ENCODE measurements at places on chromosomes 13 and 19.

DNA sequence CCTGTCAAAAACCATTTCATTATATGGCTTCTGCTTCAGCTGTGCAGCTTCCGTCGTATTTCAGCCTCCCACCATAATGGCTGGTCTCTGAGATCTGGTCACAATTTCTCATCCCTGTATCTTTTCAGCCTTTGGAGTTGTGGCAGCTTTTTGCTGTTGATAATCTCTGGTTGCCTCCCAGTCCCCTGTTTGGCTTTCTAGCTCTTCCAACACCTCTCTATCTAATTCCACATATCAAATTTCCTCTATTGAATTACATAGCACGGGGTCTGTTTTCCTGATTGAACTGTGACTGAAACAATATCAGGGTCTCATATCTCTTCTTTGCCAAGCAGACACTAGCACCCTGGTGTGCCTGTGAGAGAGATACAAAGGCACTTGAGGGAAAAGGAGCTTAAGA is 222.1 kb upstream of the OBI1 start:
- DNase-seq: no peak

GRCh38 chr13:34322014-34322742 is 504.2 kb downstream of the RFC3 start:
- no peak for DNase-seq

GRCh38 chr19:48501494-48502349 is 9.9 kb downstream of the LMTK3 start:
- DNase-seq: peak; percentile 98

GRCh38 chr13:101618440-101619187 is 166.1 kb downstream of the ITGBL1 start:
- no peak for DNase-seq

GRCh38 chr19:51031880-51032225 is 2.9 kb downstream of the KLK12 start:
- no peak for DNase-seq

DNA sequence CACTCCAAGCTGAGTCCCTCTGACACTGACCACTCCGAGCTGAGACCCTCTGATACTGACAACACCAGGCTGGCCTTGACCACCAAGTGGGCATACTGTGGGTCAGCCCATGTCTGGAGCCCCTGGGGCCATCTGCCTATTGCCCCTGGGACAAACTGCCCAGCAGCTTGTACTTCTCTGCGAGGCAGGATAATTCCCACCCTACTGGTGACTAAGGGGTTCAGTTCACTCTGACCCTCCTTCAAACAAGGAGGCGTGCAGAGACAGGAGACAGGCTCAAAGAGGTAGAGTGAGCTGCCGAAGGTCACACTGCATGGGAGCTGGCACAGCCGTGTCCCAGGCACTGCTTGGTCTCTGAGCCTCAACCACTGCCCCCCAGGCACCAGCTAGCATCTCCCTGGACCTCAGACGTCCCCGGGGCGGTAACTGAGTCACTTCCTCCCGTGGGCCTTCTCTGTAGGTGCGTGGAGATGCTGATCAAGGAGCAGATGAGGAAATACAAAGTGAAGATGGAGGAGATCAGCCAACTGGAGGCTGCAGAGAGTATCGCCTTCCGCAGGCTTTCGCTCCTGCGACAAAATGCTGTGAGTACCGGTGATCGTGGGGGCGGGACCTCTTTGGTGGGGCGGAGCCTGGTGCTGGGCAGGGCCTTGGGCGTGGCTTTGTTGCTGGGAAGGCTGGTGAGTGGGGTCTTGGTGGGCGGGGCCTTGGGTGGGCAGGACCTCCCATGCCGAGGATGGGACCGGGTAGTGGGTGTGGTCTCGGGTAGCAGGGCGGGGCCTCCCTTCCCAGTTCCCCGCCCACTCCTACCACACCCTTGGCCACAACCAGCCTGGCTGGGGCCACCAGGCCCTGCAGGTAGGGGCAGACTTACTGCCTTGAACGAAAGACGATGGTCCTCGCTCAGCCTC is 5.8 kb upstream of the USE1 start:
- DNase-seq: peak; percentile 99

DNA sequence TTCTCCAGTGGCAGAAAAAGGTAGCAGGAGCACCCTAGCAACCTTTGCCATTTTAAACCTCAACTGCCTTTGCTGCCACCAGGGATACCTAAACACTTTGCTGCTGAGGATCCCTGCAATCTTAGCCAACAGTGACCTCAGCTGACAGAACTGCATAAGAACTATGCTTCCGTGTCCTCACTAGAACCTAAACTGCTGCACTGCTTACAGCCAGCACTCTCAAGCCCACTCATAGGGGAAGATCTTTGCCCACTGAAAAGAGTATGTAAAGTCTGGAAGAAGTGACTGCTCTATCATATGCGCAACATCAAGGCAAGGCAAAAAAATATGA is 270.0 kb upstream of the PCDH20 start:
- DNase-seq: peak; percentile 34

DNA sequence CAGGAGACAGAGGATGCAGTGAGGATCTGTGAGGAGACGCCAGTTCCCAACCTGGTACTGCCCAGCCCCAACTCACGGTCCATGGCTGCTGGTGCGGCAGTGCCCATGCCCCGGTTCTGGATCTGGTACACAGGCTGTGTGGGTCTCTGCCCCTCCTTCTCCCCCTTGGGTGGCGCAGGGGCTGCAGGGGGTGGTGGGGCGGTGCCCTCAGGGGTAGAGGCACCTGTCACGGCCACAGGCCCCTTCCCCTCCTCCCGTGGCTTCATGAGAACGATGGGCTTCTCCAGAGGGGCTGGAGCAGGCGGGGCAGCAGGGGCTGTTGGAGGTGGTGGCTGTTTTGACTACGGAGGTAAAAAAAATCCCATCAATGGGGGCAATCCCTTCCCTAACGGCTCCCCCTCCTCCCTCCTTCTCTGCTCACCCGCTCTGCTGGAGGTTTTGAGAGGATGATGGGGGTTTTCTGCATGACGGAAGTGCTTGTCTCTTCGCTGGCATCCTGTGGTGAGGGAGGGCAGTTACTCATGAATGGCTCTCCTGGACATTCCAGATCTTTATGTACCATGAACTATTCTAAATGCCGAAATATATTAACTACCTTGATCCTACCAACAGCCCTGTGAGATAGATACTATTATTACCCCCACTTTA is 7.1 kb downstream of the SMG9 start:
- no peak for DNase-seq

GRCh38 chr19:44810234-44811121 is 1.6 kb downstream of the BCAM start:
- peak; percentile 30 for DNase-seq

DNA sequence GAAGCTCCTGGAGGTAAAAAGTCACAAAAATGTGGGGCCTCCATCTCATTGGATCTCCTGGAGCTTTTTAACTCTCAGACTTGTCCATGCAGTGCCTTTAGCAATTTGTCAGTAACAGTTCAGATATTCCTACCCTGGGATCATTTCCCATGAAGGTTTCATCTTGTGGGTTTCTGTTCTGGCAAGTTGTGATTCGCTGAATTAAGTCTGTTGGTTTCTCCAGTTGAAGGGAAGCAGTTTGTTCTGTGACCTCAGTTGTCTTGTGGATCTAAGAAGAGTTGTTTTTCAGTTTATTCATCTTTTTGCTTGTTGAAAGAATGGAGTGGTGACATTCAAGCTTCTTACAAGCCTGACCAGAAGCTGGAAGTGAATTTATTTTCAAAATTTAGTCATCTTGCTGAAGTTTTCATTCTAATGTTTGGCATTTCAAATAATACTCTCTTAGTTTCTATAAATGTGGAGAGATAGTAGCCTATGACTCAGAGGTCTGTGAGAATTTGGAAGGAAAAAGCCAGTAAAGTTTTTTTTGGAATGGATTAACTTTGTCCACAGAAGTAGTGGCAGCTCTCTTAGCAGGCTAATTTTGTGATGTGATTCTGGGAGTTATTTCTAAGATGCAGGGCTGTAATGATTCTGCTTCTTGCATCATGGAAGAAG is 120.1 kb upstream of the CSNK1A1L start:
- DNase-seq: no peak

DNA sequence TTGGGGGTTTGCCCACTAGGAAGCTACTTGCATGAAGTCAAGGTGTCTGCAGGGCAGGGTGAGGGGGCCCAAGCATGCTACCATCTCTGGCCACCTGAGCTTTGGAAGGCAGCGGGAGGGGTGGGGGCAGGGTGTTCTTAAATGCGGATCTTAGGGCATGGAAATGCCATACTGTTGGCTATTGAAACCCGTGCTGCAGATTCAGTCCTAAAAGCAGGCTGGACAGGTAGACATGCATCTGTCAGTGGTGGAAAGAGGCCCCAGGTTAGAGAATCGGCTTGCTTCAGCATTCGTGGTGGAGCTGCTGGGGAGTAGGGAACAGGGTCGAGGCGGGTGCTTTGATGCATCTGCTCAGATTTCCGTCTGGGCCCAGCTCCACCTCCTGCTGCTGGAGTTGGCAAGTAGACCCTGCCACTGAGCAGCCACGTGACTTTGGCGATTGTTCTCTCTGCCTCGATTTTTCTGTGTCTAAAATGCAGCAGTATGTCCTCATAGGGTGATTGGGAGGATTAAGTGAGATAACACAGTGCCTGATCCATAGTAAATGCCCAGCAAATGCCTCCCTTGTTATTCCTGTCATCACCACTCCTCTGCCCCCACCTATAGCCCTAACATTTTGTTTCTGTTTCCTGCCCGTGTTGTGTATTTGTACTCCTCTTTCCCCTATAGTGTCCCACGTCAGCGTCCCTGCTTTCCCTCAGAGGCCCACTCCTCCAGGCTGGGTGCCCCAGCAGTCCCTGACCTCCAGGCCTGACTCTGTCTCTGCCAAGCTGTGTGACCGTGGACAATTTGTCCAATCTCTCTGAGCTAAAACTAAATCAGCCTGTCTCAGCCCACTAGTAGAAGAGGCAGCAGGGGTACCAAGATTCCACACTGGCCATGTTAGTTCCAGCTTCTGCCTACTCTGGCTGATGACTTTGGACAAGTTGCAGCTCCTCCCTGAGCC is 5.8 kb downstream of the PPP1R37 start:
- DNase-seq: no peak

- DNase-seq: no peak
These were observed 108.6 kb downstream of the TNFRSF19 start for GRCh38 chr13:23678795-23679194.

GRCh38 chr13:20769091-20769490 is 4.7 kb downstream of the EEF1AKMT1 start:
- DNase-seq: no peak

DNA sequence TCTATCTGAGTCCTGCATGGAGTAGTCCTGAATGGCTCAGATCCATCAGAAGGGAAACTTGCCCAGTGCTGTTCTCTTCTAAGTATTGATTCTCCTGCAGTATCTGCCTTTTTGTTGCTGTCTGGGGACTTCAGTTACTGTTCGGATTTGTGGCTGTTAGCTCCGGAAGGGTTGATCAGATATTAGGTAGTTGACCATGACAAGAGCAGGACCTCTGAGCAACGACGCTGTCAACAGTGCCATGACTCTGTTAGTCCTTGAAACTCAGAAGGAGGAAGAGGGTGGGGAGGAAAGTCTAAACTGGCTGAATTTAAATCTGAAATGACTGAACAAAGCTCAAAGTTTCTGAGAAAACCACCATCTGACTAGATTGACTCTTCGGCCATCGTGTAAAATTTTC is 42.2 kb downstream of the CCNE1 start:
- no peak for DNase-seq

DNA sequence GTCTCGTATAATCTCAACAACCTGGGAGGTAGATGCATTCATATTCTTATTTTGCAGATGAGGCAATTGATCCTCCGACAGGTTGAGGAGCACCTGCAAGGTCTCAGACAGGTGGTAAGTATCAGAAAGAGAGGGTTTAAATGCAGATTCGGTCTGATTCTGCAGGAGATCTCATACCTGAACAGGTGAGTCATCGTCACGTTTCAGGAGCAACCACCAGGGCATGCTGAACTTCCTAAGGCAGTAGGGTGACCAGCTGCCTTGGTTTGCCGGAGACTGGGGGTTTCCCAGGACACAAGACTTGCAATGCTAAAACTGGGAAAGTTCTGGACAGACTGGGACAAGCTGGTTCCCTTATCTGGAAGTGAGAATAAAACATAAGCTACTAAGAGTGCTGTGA is 68.8 kb upstream of the TSHZ3 start:
- peak; percentile 24 for DNase-seq

Data from ELF-1 (cell line).